Panc1 (cell line): ENCODE measurements at places on chromosomes 7 and 10. TPM values are rescaled to one million over a fixed set of nuclear protein-coding genes. Genes with fewer than 3 reads are reported as not detected.

ANXA8 gene
- total RNA-seq: 0.72 TPM

- H3K4me1 ChIP-seq: no peaks in the 10 kb centered on the region
- DNase-seq: no peak
- H3K4me3 ChIP-seq: no peak overlapping the region
Observed at GRCh38 chr7:28643188-28643569, 230.9 kb downstream of the CREB5 start.

DNA sequence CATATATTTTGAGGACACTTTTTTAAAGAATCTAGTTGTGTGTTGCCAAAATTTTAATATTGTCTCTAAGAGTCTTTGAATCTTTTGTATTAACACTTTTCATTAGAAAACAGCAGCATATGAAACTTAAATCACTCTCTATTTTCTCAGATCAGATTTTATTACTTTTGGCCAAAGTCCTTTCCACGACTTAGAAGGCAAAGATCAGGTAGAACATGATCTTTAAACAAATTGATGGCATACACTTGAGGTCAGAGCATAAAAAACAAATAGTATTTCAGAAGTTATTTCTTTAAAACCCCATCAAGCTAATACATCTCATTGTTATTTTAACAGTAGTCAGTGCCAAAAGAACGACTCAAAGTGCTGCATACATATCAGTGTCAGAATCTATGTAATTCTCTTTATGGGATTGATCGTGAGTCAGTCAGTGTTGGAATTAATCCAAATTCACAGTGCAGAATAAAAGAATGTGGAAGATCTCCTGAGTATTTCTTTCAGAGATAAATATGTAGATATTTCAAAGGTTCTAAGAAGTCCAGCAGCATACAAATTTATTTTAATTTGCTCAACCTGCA, 9.6 kb upstream of the AGMO start:
- H3K4me1 ChIP-seq: no peaks in the 10 kb centered on the region
- DNase-seq: no peak
- H3K27ac ChIP-seq: no peak overlapping the region
- H3K36me3 ChIP-seq: no peaks in the 10 kb centered on the region
- no peak overlapping the region for H3K4me3 ChIP-seq

DNA sequence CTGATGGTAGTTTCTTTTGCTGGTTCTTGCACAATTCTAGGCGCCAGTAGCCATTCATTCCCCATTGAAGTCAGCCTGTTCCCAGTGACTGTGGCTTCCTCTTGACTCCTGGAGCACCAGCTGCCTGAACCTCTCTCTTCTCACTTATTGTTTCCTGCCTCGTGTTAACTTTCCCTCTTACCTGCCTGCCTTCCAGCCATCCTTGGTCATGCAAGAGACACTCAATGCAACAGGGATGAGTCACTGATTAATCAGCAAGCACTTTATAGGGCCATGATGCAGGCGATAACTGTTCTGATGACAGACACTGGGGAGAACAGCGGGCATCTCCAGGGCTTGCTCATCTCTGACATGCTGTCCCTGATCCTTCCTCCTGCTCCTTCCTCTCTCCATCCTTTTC, 122.0 kb downstream of the PLCE1 start:
- no peak overlapping the region for H3K4me3 ChIP-seq
- no peaks in the 10 kb centered on the region for H3K27me3 ChIP-seq
- H3K4me1 ChIP-seq: peaks cover 12% of the 10 kb centered on the region; the same call in 1 of the 2 replicates
- no peak overlapping the region for H3K27ac ChIP-seq
- DNase-seq: peak; percentile 84

INSYN2A gene
- not detected for total RNA-seq

GRCh38 chr10:101237081-101237981, 8.1 kb upstream of the LBX1 start:
- H3K36me3 ChIP-seq: no peaks in the 10 kb centered on the region
- no peaks in the 10 kb centered on the region; the same call in 1 of the 2 replicates for H3K4me1 ChIP-seq
- H3K4me3 ChIP-seq: no peak overlapping the region
- peaks cover 4% of the 10 kb centered on the region; the same call in 1 of the 2 replicates for H3K27me3 ChIP-seq

GRCh38 chr7:6613706-6614105, 1.7 kb upstream of the ZNF853 start:
- H3K27me3 ChIP-seq: peaks cover 3% of the 10 kb centered on the region; the same call in 1 of the 2 replicates
- H3K36me3 ChIP-seq: no peaks in the 10 kb centered on the region
- H3K27ac ChIP-seq: no peak overlapping the region
- H3K4me3 ChIP-seq: no peak overlapping the region
- H3K4me1 ChIP-seq: no peaks in the 10 kb centered on the region; the same call in 1 of the 2 replicates

GRCh38 chr7:128380483-128381106, 19.1 kb upstream of the PRRT4 start:
- DNase-seq: no peak
- no peaks in the 10 kb centered on the region for H3K4me1 ChIP-seq
- no peaks in the 10 kb centered on the region for H3K27me3 ChIP-seq
- no peak overlapping the region for H3K4me3 ChIP-seq

HTR5A gene
- total RNA-seq: not detected

DNA sequence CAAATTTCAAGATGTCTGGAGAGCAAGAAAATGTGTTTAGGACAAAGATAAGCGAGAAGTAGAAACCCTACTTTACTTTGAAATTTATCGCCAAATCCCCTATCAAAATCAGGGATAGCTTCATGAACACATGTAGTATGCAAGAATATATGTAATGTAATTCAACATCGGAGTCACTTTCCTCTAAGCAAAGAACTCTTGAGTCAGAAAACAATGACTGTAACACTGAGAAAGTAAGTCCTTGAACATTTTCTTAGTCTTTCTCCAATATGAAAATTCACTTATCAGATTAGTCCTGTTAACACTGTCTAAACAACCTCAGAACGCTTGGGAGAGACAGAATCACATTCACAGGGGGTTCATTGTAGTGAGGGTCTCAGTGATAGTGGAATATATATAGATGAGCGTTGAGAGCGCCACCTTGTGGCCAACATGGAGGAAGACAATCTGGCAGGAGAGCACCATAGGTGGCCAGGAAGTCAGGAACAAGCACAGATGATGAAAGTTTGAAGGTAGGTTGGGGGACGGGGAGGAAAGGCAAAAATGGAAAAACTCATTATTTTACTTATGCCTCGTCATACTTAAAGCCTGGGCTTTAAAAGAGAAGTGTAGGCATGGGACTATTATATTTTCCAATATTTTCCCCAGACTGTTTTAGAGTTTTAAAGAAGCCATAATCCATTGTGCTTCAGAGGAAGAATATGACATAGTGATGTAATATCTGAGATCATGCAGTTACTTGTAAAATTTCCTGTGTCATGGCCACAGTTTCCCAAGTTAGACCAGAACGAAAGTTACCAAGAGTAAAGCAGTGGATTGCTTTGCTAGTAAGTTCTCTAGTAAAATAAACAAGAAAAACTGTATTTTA, 115.5 kb upstream of the GNAI1 start:
- H3K27ac ChIP-seq: peak overlapping the region; percentile 45; the same call in 1 of the 2 replicates
- no peaks in the 10 kb centered on the region for H3K27me3 ChIP-seq
- DNase-seq: peak; percentile 56
- H3K4me1 ChIP-seq: no peaks in the 10 kb centered on the region

- H3K4me1 ChIP-seq: no peaks in the 10 kb centered on the region
- DNase-seq: no peak
- H3K27ac ChIP-seq: no peak overlapping the region
- H3K36me3 ChIP-seq: no peaks in the 10 kb centered on the region
- no peaks in the 10 kb centered on the region for H3K27me3 ChIP-seq
- no peak overlapping the region for H3K4me3 ChIP-seq
Observed at GRCh38 chr7:50618281-50618680, 53.1 kb upstream of the DDC start.

PTN gene
- 0.13 TPM for total RNA-seq

SEMA3A gene
- 43.3 TPM for total RNA-seq

DNA sequence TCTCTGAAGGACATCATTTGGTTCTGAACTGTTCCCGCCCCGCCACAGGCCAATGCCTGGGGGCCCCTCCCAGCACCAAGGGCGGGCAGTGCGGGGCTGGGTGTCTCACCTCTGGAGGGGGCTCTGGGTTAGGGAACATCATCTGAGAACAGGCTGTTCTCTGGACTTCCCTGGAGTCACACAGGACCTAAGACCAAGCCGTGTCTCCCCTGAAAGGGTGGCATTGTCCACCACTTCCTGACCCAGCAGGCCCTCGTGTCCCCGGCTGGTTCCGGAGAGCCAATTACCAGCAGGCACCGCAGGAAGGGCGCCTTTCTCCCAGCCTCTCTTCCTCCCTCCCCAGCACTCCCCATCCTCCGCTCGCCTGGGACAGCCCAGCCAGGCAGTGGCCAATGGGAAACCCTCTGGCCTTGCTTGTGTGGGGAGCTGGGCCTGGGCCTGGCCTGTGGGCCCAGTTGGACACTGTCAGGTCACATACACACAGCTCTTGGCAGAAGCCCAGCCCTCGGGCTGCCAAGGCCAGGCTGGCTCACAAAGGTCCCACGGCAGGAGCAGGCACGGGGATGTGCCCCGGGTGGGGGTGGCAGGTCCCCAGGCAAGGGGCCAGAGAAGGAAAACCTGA, 119.5 kb downstream of the SPDYE5 start:
- no peaks in the 10 kb centered on the region for H3K36me3 ChIP-seq
- no peak overlapping the region for H3K4me3 ChIP-seq
- no peaks in the 10 kb centered on the region for H3K27me3 ChIP-seq
- 0 out of 2 replicates have a peak, but pooled peaks cover 2% of the 10 kb centered on the region for H3K4me1 ChIP-seq

SLC18A3 gene
- total RNA-seq: not detected

DNA sequence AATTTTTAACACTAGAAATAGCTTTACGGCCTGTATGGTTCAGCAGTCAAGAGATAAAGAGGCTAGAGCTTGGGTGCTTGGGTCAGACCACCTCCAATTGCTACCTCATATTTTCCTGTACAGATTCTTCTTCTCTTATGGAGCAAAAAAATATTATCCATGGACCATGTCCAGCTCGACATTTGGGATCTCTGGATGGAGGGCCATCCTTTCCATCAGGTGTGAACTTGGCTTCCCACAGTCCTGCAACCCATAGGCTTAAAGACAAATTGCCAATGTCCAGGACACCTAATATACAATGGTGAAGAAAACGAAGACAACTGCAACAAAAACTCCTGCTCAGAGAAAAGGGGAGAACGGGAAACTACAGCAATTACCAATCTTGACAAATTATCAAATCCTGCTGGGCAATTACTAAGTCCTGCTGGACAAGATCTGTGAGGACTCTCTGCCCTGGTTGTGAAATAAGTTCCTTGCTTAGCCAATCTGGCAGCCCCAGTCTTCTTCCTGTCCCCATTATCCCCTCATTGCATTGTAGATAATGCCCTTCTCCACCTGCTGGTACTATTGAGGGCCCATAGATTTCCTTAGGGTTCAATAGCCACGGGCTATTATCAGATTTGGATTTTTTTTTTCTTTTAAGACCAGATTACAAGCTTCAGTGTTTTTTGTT, 42.0 kb upstream of the BRAF start:
- DNase-seq: no peak
- H3K27ac ChIP-seq: no peak overlapping the region
- no peaks in the 10 kb centered on the region for H3K4me1 ChIP-seq
- H3K36me3 ChIP-seq: no peaks in the 10 kb centered on the region
- no peaks in the 10 kb centered on the region for H3K27me3 ChIP-seq

DNA sequence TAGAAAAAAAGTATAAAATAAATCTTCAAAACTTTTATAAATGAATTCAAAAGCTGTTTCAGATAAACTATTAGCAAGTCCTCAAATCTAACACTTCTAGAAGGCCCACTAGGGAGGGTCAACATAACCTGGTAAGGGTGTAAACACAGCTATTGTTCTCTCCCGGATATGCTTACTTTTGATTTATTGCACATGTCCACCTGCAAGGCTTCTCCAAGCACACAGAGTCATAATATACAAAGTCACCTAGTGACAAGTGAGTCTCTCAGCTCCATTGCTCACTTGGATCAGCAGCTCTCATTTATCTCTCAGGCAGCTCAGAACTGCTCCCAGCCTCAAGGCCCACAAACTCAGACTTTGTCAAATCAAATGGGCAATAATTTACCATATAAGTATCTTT, 44.0 kb upstream of the COL1A2 start:
- H3K27ac ChIP-seq: no peak overlapping the region
- H3K27me3 ChIP-seq: no peaks in the 10 kb centered on the region; the same call in 1 of the 2 replicates
- H3K36me3 ChIP-seq: no peaks in the 10 kb centered on the region
- no peak overlapping the region for H3K4me3 ChIP-seq
- no peak for DNase-seq

ASZ1 gene
- not detected for total RNA-seq

DNA sequence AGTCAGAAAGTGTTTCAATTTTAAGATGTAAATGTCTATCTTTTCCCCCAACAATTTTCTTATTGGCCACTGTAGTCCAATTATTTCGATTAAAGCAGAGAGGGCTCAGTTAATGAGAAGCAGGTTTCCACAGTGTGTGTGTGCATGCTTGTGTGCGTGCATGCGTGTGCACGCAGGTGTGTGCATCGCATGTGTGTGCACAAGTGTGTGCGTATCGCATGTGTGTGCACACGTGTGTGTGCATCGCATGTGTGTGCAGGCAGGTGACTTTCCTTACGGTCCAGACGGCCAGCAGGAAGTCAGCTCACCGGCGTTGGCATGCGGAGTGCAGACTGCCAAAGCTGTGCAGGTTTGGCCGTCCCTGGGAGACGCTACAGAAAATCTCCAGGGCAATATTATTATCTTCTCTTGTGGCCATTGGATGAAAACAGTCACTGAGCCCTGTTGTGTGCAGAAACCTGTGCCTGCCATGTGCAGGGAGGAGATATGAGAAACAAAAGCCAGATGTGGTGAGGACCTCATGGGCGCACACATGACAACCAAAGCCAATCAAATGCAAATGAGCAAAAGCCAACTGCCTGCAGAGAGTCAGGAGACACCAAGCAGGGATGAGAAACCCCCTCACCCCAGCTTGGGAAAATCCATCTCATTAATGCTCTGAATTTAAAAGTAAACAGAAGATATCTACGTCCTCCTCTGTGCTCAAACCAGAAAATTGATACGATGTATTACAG, 70.4 kb downstream of the C10orf90 start:
- H3K36me3 ChIP-seq: no peaks in the 10 kb centered on the region
- H3K4me1 ChIP-seq: no peaks in the 10 kb centered on the region
- H3K27me3 ChIP-seq: 0 out of 2 replicates have a peak, but pooled peaks cover 3% of the 10 kb centered on the region
- H3K27ac ChIP-seq: no peak overlapping the region
- no peak for DNase-seq

ANXA8L1 gene
- 0.26 TPM for total RNA-seq

RAPGEF5 gene
- total RNA-seq: 1.4 TPM

DNA sequence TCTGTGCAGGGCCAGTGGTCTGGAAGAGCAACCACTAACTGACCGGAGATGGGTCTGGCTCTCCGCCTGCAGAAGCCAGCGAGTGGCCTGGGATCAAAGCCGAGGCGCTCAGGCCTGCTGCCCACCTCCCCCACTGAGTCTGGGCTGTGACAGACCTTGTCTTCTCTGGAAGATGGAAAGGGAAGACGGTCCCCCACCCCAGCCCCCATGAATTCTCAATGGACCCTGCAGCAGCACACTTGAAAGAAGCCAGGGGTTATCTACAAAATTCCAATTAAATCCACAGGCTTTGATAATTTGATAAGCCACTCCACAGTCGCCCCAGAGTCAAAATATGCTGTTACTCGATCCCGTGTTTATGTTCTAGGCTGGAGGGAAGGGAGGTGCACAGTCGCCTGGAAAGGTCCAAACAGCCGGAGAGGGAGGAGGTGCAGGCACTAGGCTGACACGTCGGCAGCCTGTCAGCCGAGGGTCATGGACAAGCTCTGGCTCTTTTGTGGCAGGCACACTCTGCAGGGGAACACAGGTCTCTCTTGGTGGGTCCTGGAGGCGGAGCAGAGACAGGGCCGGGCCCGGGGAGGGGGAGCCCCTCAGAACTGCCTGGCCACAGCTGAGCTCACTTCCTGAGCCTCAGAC, 134.9 kb downstream of the SH3PXD2A start:
- no peak overlapping the region for H3K4me3 ChIP-seq
- no peak overlapping the region for H3K27ac ChIP-seq
- H3K36me3 ChIP-seq: no peaks in the 10 kb centered on the region
- no peaks in the 10 kb centered on the region for H3K4me1 ChIP-seq
- no peaks in the 10 kb centered on the region for H3K27me3 ChIP-seq
